ENCODE measurements at places on chromosomes 7 and 10.

- DNase-seq: no peak
Observed at GRCh38 chr10:58727633-58728032, 215.0 kb downstream of the BICC1 start.

- DNase-seq: no peak
Observed at GRCh38 chr10:120983721-120984120, 132.6 kb downstream of the WDR11 start.

GRCh38 chr7:151186640-151187408, at the start of gene ASB10:
TSS of gene ASB10 (minus strand) at chr7:151187250. CDS start at chr7:151187130, 120 bp downstream.
- no peak for DNase-seq

- no peak for DNase-seq
Observed at GRCh38 chr7:46201961-46202360, 280.9 kb upstream of the IGFBP3 start.

GRCh38 chr10:125691160-125691981, 8.4 kb upstream of the TEX36 start:
- DNase-seq: no peak

DNA sequence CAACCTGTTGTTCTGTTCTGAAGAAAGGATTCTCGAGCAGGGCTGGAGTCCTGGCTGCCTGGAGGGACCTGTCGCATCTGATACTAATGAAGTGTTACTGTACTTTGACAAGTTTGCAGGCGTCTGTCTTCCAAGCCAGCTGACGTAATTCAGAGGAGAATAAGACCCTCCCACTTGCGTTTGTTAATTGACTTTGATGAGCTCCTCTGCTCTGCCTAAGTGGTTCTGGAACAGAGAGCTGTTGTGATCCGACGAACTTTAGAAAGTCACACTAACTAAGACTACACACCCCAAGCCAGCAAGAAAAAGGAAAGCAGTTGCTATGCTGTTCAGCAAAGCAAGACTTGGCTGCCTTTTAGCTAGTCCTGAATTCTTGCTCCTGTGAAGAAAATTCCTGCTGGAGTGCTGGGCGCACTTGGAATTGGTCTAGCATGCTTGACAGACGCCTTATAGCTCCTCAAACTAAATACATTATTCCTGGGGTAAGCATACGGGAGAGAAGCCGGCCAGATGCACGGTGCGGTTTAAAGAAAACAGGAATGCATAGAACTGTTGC, 200.3 kb downstream of the CACNB2 start:
- no peak for DNase-seq

DNA sequence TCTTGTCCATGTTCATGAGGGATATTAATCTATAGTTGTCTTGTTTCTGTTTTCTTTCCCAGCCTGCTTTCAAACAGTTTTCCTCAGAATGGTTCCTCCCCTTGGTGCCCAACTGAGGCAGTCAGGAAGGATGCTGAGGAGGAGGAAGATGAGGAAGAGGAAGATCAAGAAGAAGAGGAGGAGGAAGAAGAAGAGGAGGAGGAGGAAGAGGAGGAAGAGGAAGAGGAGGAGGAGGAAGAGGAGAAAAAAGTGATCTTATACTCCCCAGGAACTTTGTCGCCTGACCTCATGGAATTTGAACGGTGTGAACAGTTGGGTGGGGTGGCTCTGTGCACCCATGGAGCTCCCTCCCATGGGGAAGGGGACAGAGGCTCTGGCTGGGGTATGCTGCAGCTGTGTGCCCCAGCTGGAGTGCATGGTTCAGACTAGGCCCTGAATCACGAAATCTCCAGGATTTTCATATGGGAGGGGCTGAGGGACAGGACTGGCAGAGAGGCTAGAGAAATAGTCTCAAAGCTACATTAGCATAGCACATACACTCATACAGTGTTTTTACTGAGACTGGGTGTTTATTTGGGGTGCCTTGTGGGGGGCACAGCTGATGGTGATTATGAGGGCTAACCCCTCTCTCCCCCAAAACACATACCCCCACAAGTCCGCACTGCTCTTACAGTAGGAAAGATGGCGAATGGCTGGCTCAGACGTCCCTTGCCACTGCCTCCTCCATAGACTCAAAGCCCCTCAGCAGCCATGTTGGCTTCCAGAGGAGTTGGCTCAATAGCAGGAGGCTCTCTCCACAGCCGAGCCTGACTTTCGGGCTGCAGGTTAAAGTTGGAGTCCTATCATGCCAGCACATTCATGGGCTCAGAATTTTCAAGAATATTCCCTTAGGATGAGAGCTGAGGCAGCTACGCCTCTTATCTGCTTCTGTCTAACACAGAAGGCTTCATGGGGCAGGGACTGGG, 11.9 kb downstream of the STRA8 start:
- DNase-seq: no peak

- no peak for DNase-seq
Observed at GRCh38 chr7:45217358-45217757, 59.8 kb downstream of the RAMP3 start.

GRCh38 chr7:33918438-33919143, 13.3 kb downstream of the BMPER start:
- no peak for DNase-seq

- no peak for DNase-seq
Observed at GRCh38 chr10:11017000-11017569, 587 bp upstream of the CELF2 start.

GRCh38 chr10:19935176-19935575, 118.9 kb downstream of the PLXDC2 start:
- DNase-seq: no peak

- no peak for DNase-seq
Observed at GRCh38 chr7:50956522-50957155, 173.9 kb upstream of the GRB10 start.

- DNase-seq: no peak
Observed at GRCh38 chr7:65554-65953, 126.8 kb upstream of the FAM20C start.

GRCh38 chr7:40833888-40834234, 699.1 kb downstream of the SUGCT start:
- no peak for DNase-seq

DNA sequence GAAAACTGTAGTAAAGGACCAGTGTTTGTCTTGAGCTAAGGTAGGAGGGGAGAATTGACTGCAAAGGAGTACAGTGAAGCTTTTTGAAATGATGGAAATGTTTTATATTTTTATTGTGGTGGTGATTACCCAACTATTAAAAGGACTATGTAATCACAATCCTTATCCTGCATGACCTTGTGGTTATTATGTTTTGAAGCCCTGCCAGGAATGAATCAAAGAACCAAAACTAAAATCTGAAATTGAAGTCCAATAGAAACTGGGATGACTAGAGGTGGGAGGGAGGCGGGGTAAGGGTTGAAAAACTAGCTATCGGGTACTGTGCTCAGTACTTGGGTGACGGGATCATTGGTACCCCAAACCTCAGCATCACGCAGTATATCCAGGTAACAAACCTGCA, 8.2 kb downstream of the CCDC7 start:
- no peak for DNase-seq

- DNase-seq: no peak
Observed at GRCh38 chr10:90222372-90222771, 521.0 kb downstream of the KIF20B start.

DNA sequence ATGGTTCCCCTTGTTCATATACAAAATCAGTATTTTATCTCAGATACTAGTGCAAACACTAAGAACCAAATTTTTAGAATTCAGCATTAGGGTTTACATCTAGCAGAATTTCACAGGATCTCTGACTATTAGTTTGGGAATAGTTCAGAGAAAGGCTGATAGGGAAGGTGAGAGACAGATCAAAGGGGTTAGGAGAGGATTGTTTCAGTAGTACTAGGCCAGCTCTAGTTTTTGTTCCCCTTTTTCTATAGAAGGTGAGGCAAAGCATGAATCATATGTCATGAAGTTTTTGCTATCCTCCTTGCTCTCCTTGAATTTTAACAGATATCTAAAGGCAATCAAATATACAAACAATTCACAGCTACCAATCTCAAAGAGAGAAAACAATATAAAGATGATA, 26.1 kb upstream of the CTNNA3 start:
- DNase-seq: no peak

DNA sequence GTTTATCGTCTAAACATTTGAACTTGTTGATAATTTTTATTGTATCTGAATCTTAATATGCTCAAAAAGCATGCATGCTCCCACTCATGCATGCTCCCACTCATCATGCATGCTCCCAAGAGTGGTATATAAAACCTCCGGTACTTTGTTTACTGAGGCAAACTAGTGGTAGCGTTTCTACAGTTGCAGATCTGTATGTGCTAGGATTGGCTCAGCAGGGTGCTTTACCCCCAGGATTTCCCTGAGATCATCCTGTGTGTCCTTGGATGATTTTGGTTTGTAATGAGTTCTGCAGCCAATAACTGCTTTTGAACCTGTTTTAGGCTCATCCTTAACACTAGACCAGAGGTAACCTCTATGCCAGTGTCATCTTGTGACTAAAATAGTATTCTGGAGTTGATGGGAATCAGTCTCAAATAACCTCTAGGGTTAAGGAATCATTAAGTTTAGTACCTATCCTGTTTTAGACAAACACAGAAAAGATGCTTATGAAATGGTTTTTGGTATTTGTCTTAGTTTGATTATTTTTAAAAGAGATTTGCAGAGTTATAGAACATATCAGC, 40.4 kb downstream of the PHTF2 start:
- no peak for DNase-seq

GRCh38 chr10:79023240-79024162, 45.3 kb upstream of the ZMIZ1 start:
- DNase-seq: no peak

- no peak for DNase-seq
Observed at GRCh38 chr7:22645418-22646181, 81.4 kb upstream of the IL6 start.

GRCh38 chr10:101777619-101778145, 1.8 kb upstream of the FGF8 start:
- DNase-seq: no peak

DNA sequence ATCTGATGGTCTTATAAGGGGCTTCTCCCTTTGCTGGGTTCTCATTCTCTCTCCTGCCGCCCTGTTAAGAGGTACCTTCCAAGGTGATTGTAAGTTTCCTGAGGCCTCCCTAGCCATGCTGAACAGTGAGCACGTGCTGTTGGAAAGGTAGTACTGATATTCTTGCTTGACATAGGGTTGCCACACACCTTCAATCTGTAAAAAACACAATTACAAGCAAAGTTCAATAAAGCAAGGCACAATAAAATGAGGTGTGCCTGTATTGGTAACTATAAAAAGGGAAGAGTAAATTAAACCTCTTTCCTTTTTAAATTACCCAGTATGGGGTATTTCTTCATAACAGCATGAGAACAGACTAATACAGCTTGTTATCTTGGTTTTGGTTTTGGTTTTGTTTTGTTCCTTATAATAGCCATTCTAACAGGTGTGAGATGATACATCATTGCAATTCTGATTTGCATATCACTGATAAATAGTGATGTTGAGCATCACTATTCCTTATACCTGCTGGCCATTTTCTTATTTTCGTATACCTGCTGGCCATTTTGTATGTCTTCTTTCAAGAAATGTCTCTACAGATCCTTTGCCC, 164.9 kb upstream of the TRIM24 start:
- DNase-seq: no peak

DNA sequence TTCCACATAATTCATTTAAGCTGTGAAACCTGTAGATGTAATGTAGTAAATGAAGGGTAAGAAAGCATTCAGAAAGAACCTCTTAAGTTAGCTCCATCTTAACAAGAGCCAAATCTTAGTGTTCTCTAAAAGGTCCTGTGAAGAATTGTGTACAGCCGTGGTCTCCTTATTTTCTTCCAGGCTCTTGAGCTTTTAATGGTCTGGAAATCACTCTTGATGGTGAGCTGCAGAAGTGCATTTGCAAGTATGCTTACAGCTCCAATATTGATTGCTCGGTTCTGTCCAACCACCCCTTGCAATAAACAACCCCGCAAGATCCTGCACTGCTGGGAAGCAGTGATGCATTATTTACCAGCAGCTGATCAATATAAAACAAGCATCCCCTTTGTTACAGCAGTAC, 690.8 kb upstream of the FZD8 start:
- DNase-seq: no peak

GRCh38 chr7:81355911-81356310, 413.9 kb downstream of the HGF start:
- DNase-seq: no peak

DNA sequence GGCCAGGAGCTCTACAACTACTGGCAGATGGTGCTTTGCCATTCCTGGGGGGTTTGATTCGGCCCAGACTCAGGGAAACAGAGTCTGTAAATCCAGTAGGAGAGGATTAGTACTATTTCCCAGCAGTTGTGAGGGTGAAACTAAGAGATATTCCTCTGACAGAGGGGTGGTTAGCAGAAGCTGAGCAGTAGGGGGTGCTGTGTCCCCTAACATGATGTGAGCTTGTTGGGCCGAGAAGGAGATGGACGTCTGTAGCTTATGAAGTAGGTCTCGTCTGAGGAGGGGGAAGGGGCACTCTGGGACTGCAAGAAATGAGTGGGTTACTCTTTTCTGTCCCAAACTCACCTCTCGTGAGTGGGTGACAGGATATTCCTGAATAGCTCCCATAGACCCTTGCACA, 179.2 kb upstream of the MBL2 start:
- DNase-seq: no peak

GRCh38 chr7:49563693-49564378, 209.6 kb upstream of the VWC2 start:
- DNase-seq: no peak

DNA sequence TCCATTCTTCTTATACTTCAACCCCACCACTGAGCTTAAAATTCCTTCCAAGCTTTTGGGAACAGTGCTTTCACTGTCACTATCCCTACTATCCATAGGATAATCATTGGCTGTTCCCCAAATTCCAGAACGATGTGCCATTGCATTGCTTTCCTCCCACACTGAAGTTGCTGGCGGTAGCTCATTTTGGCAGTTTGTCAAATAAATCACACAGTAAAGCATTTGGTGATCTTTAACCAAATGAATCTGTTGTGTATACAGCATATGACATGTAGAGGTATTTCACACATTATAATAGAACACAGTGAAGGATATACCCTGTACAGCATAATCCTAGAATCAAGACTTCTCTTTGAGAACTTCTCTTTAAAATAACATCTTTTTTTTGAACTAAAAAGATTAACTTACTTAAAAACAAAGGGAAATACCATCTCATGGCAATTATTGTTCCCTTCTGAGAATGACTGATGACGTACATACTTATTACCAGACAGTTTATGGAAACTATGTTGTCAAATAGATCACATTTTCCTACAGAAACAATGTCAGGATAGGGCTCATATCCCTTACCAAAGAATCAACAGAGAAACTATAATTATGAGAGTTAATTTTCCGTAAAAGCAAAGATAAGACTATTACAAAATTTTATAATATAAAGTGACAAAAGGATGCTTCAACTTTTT, 93.6 kb downstream of the CTNNA3 start:
- no peak for DNase-seq

- no peak for DNase-seq
Observed at GRCh38 chr7:45599851-45600706, 25.9 kb downstream of the ADCY1 start.

GRCh38 chr10:85767891-85768290, 598.7 kb downstream of the GRID1 start:
- no peak for DNase-seq

DNA sequence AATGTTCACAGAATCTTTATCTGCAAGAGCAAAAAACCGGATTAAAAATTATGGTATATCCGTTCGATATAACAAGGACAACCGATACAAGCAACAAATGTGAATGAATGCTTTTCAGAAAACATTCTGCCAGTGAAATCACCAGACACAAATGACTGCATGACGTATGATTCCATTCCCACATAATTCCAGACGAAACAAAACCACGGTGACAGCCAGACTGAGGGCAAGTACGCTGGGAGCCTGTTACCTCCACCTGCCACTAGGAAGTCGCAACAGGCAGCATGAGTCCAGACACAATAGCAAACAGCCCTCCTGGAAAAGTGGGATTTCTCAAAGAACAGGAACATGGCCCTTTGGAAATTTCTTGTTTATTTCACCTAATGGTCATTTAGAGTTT, 41.7 kb downstream of the MAD1L1 start:
- DNase-seq: no peak

GRCh38 chr10:17229717-17229966, 1.6 kb downstream of the VIM start:
- DNase-seq: no peak
